HFFc6 (cell line): ENCODE measurements at places on chromosomes 11 and 22.

DNA sequence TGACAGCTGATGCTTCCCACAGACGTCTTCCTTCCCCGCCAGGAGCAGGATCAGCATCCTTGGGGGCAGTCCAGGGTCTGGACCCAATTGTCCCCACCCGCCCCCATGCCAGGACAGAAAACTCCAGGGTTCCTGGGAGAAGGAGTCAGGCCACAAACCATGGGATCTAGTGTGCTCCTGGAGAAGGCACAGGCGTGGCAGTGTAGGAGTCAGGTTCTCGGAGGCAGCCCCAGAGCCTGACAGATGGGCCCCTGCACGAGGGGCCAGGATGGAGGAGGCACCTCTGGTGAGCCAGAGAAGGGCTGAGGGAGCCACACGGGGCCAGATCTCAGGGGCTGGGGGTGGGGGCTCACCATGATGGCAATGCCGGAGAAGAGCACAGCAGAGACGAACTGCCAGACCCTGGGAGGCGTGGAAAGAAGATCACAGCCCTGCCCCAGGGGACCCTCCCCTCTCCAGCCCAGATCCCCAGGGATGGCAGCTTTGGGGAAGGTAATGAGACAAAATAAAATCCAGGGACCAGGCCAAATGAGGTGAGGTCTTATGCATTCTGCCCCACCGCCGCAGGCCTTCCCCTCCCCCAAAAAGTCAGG lies 13.6 kb downstream of the TP53I11 start:
- no peak for DNase-seq

- DNase-seq, result no peak
Measured at GRCh38 chr11:129803533-129803932, 12.1 kb upstream of the TMEM45B start.

GRCh38 chr22:17785185-17786184 lies 11.2 kb upstream of the BID start:
- DNase-seq, result peak; percentile 20

- no peak for DNase-seq
Measured at GRCh38 chr22:39776295-39777009, 117.1 kb downstream of the ENTHD1 start.

- no peak for DNase-seq
Measured at GRCh38 chr11:128520888-128521681, 66.3 kb downstream of the ETS1 start.

DNA sequence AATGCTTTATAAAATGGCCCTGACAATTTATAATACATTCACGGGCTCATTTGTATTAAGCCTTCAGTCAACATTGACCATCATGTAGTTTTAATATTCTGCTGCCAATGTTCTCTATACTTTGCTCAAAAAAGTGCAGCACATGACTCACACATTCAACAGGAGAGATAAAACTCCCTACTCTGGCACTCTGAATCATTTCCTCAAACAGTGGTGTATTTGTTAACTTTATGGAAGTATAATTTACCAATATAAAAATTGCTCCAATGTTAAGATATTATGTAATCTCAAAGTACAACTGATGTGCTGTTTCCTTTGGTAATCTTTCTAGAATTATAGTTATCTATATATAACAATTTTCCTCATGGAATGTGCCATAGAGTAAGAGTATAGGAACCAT lies 39.9 kb downstream of the MAML2 start:
- peak; percentile 58 for DNase-seq

- DNase-seq, result no peak
Measured at GRCh38 chr22:46576556-46577367, 39.3 kb upstream of the CELSR1 start.

- no peak for DNase-seq
Measured at GRCh38 chr11:93498161-93498560, 45.0 kb downstream of the SMCO4 start.

DNA sequence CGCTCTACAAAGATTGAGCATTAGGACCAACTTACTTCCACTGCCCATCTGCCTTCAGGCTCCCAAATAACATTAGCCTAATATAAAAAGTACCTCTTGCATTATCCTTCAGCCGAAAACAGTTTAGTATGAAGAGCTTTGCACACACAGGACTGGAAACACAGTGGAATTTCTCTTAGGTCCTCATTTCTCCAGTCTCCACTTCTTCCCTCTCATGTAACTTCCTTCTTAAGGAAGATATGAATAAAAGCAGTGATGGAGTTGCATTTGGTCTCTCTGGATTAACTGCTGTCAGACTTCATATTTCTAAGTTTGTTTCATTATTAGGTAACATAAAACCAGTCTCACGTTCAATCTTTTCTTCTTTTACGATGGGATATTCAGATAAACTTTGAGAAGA lies 5.6 kb upstream of the MPEG1 start:
- DNase-seq, result no peak

DNA sequence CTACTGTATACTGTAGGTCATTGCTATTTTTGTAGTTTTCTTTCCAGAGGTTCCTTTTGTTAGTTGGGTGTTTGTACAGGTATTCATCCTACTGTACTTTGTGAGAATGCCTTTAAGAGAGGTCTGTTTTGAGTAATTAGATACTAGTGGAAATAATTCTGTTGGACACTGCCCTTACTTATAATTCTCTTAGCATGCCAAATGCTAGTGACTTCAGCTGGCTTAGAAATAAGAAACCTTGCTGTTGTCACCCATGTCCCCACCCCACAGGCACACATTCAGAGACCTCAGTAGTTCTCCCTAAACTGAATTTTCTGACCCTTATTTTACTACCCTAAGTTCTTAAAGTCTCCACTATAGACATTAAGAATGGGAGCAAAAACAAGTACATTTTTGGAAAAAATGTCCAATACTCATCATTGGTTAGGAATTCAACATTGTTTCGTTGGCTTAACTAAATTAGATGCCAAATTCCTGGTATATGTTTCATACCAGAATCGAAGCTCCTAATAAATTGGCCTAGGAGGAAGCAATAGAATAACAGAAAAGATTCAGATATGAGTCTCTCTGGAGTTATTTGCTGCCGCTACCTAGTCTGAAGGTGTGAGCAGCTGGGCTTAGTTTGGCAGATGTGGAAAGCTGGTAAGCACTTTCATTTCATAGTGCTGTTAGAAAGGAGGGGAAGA lies 28.4 kb downstream of the ZNF143 start:
- peak; percentile 57 for DNase-seq

GRCh38 chr11:4125141-4125540 lies 30.5 kb downstream of the RRM1 start:
- peak; percentile 31 for DNase-seq

- DNase-seq, result no peak
Measured at GRCh38 chr11:74400606-74401005, 2.4 kb upstream of the PGM2L1 start.

GRCh38 chr11:3902441-3902840 lies 47.0 kb downstream of the STIM1 start:
- DNase-seq, result no peak

- no peak for DNase-seq
Measured at GRCh38 chr11:76798671-76799065, 15.5 kb downstream of the TSKU start.

DNA sequence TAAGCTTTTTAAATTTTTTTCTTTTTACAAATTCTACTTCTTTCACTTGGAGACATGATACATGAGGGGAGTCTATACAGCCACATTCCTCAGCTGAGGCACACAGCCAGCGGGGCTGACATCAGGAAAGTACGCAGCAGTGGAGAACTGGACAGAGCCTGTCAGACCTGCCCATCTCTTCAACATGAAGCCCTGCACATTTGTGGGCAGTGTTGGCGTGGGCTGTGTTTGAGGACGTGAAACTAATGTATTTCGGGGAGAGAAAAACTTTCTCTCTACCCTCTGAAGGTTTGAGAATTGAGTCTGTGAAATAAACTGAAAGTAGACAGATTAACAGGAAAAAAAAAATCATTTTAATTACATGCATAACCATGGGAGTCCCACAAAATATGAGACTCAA lies 84.8 kb upstream of the HTATIP2 start:
- no peak for DNase-seq

GRCh38 chr22:37563153-37564081 lies 3.1 kb downstream of the CDC42EP1 start:
- DNase-seq, result peak; percentile 92

DNA sequence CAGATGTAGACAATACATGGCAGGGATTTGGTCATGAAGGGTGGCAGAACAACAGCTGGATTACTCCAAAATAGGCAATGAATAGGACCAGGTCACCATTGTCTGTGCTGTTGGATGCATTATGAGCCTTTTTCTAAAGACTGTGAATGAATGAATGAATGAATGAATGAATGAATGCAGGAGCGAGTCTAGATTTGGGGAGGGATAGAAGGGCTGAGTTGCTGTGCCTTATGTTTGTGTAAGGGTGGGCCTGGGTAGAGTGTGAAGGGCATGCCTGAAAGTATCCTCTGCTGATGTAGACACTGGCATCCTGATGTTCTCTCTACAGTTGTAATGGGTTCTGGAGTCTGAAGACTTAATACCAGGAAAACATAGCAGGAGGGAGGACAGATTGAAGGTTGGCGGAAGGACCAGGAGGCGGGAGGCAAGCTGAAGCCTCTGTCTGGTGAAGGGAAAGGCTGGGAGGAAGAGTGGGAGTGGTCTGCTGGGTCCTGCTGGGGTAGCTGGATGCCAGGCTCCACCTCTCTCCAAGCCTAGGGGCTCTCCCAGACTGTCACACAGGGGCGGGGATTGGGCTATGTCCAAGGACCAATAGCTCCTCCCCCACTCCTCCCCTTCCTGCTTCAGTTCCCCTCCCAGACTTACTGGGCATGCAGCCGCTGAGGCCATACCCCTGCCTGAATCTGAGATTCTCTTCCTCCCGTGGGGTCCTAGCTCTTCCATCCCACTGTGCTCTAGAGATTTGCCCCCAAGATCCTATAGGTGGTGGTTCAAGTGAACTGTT lies 4.8 kb downstream of the TRIM3 start:
- peak; percentile 15 for DNase-seq

- DNase-seq, result no peak
Measured at GRCh38 chr11:23112390-23112789, 252.1 kb upstream of the CCDC179 start.

DNA sequence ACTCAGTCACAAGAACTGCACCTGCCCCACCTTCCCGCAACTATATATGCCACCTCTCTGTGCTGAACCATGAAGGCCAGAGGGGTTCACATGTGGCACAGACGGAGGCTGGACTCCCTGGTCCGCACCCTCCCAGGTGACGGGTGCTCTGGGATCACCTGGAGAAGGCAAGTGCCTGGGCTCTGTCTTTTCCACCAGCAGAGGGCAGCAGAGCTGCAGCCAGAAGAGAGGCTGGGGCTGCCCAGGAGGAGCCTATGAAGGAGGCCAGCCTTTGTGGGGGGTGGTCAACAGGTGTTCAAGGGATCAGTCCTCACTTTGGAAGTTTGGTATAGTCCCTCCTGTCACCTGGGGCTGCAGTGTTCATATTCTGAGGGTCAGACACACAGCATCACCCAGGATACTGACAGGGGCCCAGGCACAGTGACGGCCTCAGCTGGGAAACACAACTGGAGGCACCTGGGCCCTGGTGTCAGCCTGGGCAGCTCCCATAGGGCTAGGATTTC lies 39.2 kb upstream of the IGLL5 start:
- no peak for DNase-seq

- DNase-seq, result no peak
Measured at GRCh38 chr11:1468002-1468401, 18.6 kb downstream of the MOB2 start.

DNA sequence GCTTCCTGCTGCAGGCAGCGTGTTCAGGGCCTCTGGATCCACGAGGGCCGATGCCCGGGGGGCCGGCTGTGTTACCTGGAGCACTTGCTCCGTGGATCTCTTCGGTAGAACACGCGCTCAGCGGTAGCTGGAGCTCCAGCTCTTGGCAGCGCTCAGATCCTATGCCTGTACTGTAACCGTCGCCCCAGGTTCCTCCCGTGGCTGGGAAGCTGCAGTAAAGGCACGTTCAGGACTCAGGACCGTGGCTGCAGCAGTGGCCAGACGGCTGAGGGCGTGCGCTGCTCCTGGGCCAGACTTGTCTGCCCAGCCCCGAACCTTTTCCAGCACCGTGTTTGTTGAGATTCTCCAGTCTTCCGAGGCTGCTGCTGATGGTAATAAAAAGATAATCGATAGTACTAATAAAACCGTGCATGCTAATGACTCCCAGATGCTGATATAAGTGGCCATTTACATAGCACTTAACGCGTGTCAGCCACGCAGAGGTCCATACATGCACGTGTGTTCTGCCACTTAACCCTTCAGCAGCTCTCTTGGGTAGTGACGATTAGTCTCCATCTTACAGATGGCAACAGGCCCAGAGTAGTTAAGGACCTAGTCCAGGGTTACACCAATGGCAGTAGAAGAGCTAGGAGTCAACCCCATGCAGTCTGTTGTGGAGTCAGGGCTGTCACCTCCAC lies 1.4 kb downstream of the MOV10L1 start:
- DNase-seq, result no peak

DNA sequence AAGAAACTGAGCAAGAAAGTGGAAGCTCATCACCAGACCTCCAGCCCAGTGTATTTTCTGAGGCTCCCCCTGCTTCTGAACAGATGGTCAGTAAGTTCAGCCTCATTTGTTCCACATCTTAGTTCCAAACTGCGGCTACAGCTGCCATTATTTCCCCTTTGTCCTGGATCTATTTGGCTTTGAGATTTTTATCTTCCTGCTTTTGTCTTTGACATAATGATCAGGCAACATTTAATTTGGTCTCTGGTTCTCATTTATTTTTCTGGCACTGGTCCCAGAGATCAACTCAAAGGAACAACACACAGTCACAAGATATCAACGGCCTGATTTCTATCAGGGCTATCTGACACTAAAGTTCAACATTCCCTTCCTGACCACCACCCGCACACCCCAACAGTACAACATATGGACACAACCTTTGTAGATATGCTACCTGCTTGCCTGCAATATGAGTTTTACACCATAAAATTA lies 137.5 kb downstream of the FAM76B start:
- DNase-seq, result no peak

DNA sequence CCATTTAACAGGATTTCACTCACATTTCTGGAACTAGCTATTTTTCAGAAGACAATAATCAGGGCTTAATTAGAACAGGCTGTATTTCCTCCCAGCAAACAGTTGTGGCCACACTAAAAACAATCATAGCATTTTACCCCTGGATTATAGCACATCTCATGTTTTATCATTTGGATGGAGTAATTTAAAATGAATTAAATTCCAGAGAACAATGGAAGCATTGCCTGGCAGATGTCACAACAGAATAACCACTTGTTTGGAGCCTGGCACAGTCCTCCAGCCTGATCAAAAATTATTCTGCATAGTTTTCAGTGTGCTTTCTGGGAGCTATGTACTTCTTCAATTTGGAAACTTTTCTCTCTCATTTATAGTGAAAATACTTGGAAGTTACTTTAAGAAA lies 9.2 kb downstream of the PRSS23 start:
- DNase-seq, result no peak

GRCh38 chr11:33713151-33713855 lies 12.7 kb upstream of the C11orf91 start:
- DNase-seq, result no peak

DNA sequence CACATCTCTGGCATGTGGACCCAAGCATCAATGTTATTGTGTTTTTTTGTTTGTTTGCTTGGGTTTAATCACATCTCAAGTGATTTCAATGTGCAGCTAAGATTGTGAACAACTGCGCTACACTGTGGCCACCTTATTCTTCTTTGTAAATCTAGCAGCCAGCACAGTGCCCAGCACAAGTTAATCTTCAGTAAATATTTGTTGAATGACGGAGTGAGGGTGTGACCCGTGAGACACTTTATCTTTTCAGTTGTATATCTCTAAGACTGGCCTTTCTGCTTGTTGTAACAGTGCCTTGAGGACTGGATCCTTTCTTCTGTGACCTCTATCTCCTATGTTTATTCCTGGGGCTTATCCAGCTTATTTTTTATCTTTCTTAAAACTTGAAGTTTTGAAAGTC lies 21.4 kb upstream of the AMOTL1 start:
- DNase-seq, result no peak
